ENCODE measurements at places on chromosomes 12 and 14.

- DNase-seq = no peak
These were observed 44.6 kb upstream of the NPFF start for GRCh38 chr12:53551889-53552291.

- no peak for DNase-seq
These were observed 28.4 kb downstream of the DIP2B start for GRCh38 chr12:50533203-50533584.

- no peak for DNase-seq
These were observed 91.6 kb upstream of the FERMT2 start for GRCh38 chr14:53042480-53042879.

DNA sequence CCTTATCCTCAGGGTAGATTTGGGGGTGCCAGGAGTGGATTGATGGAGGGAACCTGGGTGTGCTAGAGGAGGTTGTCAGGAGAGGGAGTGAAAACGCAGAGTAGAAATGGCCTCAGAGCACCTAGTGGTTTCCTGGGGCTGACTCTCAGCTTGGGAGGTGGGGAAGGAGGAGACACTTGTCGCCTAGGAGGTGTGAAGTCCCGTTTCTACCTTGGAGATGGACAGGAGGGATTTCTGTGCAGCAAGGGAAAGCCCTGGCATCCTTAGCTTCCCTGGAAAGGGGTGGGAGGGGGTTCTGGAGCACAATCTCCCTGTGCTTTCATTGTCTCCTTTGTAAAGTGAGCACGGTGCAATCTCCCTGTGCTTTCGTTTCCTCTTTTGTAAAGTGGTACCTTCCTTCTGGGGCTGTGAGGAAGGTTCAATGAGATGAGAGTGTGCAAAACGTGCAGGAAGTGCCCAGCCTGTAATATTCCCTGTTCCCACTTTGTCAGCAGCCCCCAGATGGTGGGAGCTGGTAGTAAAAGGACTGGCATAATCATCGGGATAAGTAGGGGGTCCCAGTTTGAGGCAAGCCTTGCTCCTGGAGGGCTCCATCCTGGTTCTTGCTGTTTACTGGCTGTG lies 1.6 kb downstream of the OAS3 start:
- no peak for DNase-seq

- peak; percentile 9 for DNase-seq
These were observed 131.1 kb downstream of the PRKCH start for GRCh38 chr14:61452452-61452851.

- no peak for DNase-seq
These were observed 44.6 kb downstream of the EML1 start for GRCh38 chr14:99837822-99838221.

GRCh38 chr14:83733670-83734069 lies 1796.3 kb upstream of the FLRT2 start:
- DNase-seq = no peak

GRCh38 chr12:93292731-93293566 lies 84.8 kb upstream of the NUDT4 start:
- DNase-seq = no peak

- DNase-seq = no peak
These were observed 91.4 kb downstream of the VRK1 start for GRCh38 chr14:96888593-96888992.

GRCh38 chr12:110776410-110776809 lies 33.7 kb upstream of the PPP1CC start:
- no peak for DNase-seq

DNA sequence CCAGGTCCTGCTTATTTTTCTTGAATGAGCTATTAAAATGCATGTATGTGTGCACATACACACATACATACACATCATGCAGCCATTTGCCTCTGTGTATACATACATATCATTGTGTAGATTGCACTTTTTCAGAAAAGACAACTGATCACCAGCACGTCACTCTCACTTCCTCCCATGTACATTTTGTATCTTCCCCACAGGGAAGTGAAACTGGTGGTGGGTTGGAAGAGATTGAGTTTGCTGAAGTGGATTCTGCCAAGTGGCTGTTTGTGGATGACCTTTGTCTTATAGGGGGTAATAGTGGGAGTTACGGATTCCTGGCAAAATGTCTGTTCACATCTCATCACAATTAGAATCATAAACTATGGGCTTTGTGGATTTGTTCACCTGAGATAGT lies 448.6 kb downstream of the RAD51B start:
- no peak for DNase-seq

GRCh38 chr14:91719839-91720238 lies 12.0 kb downstream of the CATSPERB start:
- DNase-seq = no peak

DNA sequence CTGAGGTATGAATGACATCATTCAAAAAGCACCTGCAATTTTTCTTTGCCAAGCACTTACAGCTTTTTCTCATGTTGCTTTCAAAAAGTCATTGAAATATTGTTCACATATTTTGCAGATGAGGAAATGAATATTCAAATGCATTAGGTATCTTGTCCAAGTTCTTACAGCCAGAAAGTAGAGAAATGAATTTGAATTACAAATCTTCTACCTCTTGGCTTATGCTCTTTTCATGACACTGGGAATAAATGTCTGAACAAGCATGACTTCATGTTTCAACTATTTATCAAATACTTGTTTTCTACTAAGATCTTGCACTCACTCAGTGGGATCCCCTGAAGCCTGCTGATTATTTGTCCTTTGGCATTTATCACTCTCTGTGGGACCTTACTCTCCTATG lies 267.2 kb upstream of the BTG1 start:
- no peak for DNase-seq

All from Kasumi-1 (cell line).